ENCODE measurements at places on chromosomes 13 and 19. TPM values are rescaled to one million over a fixed set of nuclear protein-coding genes. Genes with fewer than 3 reads are reported as not detected.

DNA sequence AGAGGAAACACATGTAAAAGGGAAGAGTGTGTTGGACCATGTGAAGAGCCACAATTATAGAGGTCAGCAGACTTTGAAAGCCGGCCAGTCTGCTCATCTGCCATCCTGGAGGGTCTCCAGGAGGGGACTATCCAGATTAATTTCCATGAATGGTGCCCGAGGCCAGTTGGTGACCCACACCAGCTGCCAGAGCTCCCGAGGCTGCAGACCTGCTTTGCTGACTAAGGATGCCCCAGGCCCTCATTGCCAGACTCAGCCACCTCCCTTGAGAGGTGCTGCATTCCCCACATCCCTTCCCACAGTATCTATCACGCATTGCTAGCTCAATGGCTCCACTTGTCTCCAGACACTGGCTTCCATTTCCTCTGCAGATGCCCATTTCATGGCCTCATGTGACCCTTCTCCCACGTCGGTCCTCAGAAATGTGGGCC lies 110.3 kb downstream of the NALCN start:
- no peaks in the 10 kb centered on the region for H3K27me3 ChIP-seq
- no peak overlapping the region for H3K27ac ChIP-seq
- H3K36me3 ChIP-seq: no peaks in the 10 kb centered on the region

DNA sequence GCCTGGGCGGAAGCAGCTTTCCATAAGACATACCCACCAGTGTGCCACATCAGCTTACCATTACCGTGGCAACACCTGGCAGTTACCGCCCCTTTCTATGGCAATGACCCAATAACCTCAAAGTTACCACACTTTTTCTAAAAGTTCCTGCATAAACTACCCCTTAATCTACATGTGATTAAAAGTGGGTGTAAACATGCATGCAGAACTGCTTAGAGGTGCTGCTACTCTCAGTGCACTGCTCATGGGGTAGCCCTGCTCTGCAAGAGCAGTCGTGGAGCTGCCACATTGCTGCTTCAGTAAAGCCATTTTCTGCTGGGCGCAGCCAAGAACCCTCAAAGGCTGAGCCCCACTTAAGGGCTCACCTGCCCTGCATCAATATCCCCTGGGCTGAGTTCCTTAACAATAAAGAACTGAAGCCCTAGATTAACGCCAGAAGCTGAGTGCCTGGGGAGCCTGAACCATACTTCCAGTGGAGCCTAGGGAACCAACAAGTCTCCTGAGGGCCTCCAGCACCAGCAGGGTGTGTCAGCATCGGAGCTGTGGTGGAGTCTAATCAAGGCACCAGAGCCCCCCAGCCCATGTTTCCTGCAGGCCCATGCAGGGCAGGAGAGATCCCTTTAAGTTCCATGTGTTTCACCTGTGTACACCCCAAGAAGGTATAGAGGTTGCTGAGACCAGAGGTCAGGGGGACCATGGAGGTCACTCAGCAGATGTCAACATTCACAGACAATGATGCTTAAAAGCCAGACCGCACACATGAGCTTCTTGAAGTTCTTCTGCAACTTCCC lies 1198.1 kb downstream of the UQCRFS1 start:
- H3K4me1 ChIP-seq: no peaks in the 10 kb centered on the region
- H3K27ac ChIP-seq: no peak overlapping the region
- H3K36me3 ChIP-seq: no peaks in the 10 kb centered on the region
- no peak for DNase-seq

DNA sequence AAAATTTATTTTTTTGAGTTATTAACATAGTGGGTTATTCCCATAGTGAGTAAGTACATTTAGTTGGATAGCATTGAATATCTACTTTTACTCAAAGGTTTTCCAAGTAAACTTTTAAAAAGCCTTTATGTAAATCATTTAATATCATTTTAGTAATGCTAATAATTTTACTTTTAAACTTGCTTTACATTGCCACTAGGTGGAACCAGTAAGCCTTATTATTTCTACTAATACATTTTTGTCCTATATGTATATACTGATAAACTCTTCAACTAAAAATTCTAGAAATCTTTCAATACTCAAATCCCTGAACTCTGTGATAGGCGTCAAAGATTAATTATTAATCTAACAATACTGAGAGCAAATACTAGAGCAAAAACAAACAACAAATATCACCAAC lies 1709.2 kb upstream of the PCDH20 start:
- H3K27ac ChIP-seq: no peak overlapping the region
- DNase-seq: peak; percentile 33
- no peaks in the 10 kb centered on the region for H3K27me3 ChIP-seq
- H3K4me1 ChIP-seq: no peaks in the 10 kb centered on the region
- H3K4me3 ChIP-seq: no peak overlapping the region
- no peaks in the 10 kb centered on the region for H3K36me3 ChIP-seq

DNA sequence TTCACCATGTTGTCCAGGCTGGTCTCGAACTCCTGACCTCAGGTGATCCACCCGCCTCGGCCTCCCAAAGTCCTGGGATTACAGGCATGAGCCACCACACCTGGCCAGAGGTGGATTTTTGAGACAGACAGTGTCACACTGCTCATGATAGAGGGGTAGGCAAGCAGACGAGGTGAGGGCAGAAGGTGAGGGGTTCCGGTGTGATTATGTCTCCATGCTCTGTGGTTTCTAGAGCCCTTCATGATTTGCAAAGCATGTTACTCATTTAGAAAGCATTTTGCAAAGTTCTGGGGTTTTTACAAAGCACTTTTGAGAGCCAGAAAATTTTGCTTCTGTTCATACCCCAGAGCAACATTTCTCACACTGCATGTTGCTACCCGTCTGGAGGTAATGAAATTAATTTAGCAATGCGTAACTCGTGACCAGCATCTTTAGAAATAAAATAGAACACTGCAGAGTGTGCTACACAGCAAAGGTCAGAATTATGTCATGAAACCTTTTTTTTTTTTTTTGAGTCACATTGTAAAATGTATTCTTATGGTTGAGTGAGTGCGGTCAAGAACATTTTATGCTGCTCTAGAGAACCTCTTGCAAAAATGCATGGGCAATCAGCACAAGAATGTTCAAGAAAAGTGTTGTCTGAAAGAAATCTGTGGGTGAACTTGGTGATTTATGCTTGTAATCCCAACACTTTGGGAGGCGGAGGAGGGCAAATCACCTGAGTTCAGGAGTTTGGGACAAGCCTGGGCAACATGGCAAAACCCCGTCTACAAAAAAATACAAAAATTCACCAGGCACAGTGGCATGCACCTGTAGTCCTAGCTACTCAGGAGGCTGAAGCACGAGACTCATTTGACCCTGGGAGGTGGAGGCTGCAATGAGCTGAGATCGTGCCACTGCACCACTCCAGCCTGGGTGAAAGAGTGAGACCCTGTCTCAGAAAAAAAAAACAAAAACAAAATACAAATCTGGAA lies 58.0 kb downstream of the MAP4K1 start:
- peaks cover 34% of the 10 kb centered on the region for H3K27me3 ChIP-seq
- no peak for DNase-seq
- peak overlapping the region; percentile 37 for H3K27ac ChIP-seq
- no peak overlapping the region for H3K4me3 ChIP-seq
- H3K4me1 ChIP-seq: peaks cover 4% of the 10 kb centered on the region
- no peaks in the 10 kb centered on the region for H3K36me3 ChIP-seq

The ZNF552 gene
- 11.2 TPM for total RNA-seq
